ENCODE measurements at places on chromosomes 13 and 19.

DNA sequence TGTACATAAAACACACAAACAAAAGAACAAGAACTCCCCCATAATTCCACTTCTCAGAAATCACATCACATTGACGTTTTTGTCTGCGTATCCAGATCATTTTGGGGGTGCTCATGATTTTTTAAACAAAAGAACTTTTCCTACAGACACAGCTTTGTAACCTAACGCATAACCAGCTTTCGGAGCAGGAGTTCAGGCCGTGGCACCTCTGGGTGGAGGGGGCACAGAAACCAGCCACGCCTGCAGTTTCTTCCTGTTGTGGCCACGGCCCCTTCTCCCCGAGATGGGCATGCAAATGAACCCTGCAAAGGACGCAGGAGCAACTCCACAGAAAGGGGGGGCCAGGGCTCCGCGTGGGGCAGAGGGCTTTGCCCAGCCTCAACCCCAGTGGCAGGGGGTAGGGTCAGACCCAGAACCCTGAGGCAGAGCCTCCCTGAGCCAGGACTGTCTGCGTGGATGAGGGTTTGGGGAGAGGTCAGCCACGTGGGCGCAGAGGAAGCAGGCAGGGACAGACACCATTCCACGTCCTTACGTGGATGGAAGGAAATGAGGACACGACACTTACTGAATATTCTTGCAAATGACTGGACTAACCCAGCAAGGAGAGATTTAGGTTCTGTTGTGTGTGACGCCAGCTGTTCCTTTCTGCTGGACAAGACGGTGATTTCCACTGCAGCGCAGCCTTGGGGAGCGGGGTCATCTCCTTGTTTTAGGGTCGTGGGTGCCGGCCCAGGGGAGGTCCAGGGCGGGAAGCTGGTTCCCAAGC is 64.4 kb downstream of the RASA3 start:
- DNase-seq = no peak

DNA sequence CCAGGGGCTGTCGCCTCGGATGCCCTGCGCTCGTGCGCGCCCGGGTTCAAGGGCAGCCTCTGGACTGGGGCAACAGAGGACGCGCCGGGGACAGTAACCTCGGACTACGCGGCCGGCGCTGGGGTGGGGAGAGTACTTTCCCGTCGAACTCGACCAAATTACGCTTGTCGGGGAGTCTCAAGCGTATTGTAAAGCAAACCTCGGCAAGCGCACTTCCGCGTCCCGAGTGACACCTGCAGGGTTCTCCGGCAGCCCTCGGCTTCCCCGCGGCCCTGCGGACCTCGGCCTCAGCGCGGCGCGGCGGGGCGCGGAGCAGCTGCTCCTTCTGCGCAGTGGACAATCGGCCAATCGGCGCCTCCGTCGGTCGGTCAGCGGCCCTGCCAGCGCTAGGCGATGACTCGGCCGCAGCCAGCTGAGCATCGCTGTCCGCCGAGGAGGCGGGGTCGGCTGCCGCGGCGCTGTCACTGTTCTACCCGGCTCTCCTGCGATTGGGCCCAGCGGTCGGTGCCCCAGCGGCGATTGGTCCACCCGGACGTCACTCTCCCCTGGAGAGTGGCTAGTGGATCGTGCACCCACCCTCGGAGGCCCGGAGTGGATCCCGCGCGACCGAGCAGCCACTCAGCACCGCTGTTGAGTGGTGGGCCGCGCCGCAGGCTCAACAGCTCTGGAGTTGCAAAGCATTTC is at the start of gene SLC46A3:
SLC46A3 (minus strand) TSS at position 428 of the 684 bp plus-strand sequence. CDS start 972 bp downstream, outside the sequence.
- peak; percentile 94 for DNase-seq

DNA sequence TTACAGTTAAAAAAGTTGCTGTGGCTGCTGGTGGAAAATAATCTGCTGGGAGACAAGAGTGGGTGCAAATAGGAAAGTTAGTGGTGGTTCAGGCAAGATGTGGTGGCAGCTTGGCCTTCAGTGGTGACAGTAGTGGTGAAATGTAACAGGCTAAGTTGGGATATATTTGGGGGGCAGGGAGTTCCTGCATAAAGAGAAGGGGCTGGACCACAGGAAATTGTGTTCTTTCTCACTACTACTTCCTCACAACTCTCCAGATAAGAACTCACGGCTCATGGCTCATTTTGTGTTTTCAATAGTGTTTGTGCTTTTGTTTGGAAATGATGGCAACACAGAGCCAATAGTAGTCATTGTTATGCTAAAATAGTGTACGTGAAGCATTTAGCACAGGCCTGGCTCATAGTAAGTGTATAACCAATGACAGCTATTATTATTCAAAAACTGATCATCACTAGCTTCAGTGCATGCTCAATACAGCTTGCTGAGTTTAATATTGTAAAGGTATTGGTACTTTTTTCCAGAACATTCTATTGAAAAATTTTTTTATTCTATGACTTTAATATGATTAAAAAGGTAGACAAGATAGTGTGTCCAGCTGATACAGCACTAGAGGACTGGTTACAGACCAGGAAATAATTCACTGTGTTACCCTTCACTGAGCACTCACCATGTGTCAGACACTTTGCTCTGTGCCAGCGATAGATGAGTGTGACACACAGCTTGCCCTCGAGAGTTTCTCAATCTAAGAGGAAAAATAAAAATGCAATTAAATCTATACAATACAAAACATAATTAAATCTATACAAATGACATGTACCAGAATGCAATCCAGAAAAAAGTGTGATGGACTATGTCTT is 209.8 kb downstream of the POU4F1 start:
- DNase-seq = no peak

GRCh38 chr19:459724-460511 is 915 bp downstream of the SHC2 start:
- DNase-seq = no peak

GRCh38 chr13:33108620-33109019 is 92.4 kb downstream of the KL start:
- no peak for DNase-seq

- no peak for DNase-seq
Observed at GRCh38 chr19:31600731-31601295, 251.6 kb upstream of the TSHZ3 start.

GRCh38 chr13:29523199-29523961 is 72.1 kb downstream of the SLC7A1 start:
- DNase-seq = no peak

- no peak for DNase-seq
Observed at GRCh38 chr19:50974702-50975556, 5.5 kb upstream of the KLK6 start.

DNA sequence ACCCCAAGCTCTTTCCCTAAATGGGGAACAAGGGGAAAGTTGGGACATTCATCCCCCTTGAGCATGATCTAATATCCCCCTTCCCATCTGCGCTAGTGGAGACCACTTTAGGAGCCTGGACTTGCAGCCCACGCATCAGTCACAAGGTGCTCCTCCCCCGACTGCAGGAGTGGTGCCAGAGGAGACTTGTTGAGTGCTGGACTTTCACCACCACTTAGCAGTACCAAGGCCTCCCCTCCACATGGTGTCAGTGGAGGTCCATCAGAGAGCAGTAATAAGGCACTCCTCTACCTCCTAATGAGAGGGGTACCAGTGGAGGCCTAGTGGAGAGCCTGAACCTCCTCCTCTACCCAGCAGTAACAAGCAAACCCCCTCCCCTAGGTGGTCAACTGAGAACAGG is 22.5 kb downstream of the CAB39L start:
- DNase-seq = no peak

- no peak for DNase-seq
Observed at GRCh38 chr13:46310066-46310465, 77.0 kb downstream of the RUBCNL start.

DNA sequence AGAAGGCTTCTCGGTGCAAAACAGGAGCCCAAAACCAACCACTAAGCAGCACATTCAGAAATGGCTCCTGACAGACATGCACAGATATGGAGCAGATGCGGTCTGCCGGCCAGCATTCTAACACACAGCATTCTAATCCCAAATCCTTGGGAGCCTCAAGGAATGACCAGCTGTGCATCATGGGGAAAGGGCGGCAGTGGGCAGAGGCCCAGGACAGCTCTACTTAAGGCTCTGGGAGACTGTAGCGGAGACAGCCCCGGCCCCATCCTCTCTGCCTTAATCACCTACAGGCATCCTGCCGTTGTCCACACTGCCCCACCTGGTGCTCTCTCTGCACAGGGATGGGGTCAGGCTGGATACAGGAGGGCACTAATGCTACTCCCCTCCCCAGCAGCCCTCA is 1016.0 kb downstream of the UQCRFS1 start:
- DNase-seq = no peak
